ENCODE measurements at places on chromosomes 12 and 14.

- no peak for DNase-seq
These were observed 351.7 kb downstream of the TMEM121 start for GRCh38 chr14:105878125-105878524.

DNA sequence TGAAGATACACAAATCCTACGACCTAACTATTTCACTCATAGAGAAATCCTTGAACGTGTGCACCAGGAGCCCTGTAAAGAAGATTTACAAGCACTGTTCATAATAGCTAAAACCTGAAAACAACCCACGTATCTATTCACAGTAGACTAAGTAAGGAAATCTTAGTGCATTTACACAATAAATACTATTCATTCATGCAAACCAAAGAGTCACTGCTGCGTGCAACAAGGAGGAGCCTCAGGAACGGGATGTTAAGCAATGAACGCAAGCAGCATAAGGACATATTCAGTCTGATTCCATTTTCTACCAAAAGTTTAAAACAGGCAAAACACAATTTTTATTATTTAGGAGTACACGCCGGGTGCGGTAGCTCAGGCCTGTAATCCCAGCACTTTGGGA lies 176.6 kb downstream of the TTC7B start:
- no peak for DNase-seq

GRCh38 chr12:94621662-94622359 lies 28.5 kb downstream of the TMCC3 start:
- DNase-seq, result no peak

DNA sequence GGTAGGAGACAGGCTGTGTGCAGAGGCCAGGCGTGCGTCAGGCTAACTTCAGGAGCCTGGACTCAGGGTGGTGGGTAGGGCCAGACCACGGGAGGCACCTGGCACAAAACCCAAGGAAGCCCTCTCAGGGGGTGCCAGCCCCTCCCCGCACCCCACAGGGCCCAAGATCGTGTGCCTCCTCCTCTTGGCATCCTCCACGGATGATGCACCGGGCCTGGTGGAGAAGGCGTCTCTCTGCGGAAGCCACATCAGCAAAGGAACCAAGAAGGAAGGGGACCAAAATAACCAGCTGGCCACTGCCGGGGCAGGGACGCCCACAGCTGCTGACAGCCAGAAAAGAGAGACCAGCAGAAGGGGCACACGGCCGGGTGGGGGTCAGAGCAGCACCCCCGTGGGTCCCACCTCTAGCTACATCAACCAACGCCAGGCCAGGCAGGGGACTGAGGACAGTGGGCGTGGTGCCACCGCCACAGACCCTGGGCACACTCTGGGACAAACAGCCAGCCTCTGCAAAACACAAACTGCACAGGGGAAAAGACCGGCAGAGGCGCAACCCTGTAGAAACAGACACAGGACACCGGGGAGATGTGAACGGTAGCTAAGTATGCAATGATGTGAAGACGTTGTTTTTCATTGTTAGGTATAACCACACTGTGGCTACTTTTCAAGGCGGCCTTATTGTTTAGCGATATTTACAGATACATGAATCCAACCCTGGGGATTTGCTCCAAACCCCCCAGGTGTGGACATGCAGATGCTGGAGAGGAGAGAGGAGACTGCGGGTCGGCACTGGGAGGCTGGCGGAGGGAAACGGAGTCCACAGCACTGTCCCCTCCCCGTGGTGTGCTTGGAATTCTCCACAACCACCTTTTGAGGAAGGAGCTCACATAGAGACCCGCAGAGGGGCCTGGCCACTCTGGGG lies 26.1 kb upstream of the C14orf180 start:
- DNase-seq, result no peak

DNA sequence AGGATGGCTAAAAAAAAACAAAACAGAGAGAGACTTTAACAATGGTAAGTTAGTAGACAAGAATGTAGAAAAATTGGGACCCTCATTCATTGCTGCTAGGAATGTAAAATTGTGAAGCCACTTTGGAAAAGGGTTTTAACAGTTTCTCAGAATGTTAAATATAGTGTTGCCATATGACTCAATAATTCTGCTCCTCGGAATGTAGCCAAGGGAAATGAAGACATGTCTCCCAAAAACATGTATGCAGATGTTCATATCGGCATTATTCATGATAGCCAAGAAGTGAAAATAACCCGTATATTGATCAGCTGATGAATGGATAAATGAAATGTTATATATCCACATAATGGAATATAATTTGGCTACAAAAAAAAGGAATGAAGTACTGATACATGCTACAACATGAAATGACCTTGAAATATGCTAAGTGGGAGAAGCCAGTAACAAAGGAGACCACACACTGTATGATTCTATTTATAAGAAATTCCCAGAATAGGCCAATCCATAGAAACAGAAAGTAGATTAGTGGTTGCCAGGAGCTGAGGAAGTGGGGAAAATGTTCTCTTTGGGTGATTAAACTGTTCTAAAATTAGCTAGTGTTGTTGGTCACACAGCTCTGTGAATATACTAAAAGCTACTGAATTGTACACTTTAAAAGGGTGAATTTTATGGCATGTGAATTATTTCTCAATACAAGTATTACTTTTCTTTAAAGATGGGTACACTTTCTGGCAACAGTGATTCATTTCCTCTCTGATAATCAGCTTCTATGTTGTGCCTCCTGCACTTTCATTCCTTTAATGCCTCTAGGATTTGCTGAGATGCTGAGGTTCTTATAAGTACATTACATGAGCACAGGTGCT lies 132.5 kb downstream of the DAAM1 start:
- no peak for DNase-seq

Measured in activated naive CD8-positive, alpha-beta T cell treated with anti-CD3 and anti-CD28 coated beads, Interleukin-2, amount 10 ng/mL, durations not matched to agents 7 days and 5 days (primary cell).